ENCODE measurements at places on chromosomes 16 and 17.

- DNase-seq, result no peak
Observed at GRCh38 chr17:44932096-44932786, 15.3 kb downstream of the KIF18B start.

- peak; percentile 11 for DNase-seq
Observed at GRCh38 chr16:47250983-47251382, 107.2 kb upstream of the NETO2 start.

GRCh38 chr16:81544261-81544660 is 99.7 kb downstream of the CMIP start:
- DNase-seq, result no peak

DNA sequence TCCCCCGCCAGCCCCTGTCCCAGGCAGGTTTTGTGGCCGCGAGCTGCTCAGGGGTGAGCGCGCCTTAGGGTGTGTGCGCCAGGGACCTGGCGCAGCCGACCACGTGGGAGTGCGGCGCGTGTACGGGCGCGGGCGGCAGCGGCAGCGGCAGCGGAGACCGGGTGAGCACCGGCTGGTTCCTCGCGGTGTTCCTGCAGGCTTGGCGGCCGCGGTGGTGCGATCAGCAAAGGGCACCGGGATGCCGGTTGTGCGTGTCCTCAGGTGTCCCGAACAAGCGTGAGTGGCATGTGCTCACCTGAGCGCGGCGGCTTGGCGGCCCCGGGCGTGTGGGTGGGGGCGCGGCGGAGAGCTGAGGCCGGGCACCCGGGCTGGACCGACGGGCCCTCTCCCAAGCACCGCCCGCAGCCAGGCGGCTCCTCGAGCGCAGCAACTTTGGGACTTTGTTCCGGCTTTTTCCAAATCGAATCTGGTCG is 381 bp upstream of the HSD11B2 start:
- DNase-seq, result no peak
